Posterior cingulate gyrus (tissue), 11 donors: ENCODE measurements at places on chromosomes 12 and 14.

GRCh38 chr14:33767586-33768457, 183.1 kb downstream of the EGLN3 start:
- DNase-seq: no peak

- DNase-seq: no peak
Observed at GRCh38 chr12:89750389-89751351, 42.0 kb upstream of the ATP2B1 start.

DNA sequence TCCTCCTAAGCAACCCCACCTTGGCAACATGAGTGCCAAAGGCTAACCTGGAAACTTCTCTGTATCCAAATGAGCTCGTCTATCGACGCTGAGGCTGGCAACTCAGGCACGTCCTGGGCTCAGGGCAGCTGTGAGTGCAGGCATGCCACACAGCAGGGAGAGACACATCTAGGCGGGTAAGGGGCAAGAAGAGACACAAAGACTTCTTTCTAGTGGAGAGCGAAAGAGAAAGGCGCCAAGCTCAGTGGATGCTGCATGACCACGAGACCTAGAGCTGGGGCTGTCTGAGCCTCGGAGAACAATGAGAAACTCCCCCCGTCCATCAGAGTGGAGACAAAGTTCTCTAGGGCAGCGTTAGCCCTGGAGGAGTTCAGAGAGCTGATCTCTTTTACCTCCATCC, 170.4 kb downstream of the CALM1 start:
- DNase-seq: peak; percentile 59

DNA sequence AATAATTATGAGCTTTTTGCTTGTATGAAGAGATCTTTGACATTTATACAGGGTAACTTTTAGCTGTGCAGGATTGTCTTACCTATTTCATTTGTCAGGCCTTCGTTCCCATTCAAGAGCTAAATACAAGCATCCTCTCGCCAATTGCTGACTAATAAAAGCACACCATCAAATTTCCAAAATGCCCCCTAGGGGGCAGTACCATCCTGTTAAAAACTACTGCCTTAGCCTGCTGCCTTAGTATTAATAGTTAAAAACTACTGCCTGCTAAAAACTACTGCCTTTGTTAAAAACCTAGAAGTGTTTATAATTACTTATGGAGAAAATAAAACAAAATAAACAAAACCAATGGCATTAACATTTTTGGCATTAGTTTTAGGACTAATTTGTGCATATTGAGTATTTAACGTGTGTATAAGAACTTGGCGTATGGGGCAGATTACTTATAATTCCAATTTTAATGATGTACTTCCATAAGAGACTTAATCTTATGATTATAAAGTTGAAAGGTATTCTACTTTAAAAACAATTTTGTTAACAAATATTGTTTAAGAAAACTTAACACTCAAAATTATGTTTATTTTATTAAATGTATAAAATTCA, 3.0 kb upstream of the IFI27L2 start:
- DNase-seq: peak; percentile 62
